ENCODE measurements at places on chromosomes 1 and 21. TPM values are rescaled to one million over a fixed set of nuclear protein-coding genes. Genes with fewer than 3 reads are reported as not detected.

Gene HSPB7
- not detected for total RNA-seq

Gene IVL
- not detected for total RNA-seq

DNA sequence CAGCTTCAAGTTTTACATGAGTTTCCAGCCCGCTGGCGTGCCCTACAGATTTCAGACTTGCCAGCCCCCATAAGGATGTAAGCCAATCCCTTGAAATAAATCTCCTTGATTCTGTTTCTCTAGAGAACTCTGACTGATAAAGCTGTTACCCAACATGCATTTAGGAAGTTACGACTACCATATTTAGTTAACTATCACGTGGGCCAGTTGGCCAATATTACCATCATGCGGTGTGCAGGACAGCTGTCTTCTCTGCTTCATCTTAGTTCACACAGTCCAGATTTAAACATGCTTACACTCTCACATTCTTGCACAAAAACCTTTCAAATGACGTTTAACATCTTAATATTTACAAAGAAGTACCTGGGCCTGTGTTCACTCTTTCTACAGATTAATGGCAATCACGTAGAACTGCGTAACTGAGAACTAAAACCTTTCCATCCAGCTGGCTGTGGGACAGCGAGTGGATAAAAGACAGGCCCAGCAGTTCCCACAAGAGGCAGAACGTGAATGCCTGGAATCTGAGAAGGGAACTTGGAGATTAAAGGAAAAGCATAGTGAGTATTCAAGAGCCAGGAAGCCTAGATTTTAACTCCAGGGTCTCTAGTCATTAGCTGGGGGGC is 20.8 kb downstream of the FAM177B start:
- DNase-seq: no peak

DNA sequence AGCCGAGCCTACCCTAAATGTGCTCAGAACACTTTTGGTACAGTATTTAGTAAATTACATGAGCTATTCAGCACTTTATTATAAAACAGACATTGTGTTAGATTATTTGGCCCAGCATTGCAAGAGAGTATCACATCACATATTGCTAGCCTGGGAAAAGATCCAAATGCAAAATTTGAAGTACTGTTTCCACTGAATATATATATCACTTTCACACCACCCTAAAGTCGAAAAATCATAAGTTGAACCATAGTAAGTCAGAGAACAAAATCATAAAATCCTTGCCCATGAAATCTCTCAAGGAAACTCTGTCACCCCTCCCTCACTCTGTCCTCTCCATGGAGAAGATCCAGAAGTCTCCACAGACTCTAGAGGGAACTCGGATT is 33.1 kb downstream of the RGS8 start:
- DNase-seq: no peak

DNA sequence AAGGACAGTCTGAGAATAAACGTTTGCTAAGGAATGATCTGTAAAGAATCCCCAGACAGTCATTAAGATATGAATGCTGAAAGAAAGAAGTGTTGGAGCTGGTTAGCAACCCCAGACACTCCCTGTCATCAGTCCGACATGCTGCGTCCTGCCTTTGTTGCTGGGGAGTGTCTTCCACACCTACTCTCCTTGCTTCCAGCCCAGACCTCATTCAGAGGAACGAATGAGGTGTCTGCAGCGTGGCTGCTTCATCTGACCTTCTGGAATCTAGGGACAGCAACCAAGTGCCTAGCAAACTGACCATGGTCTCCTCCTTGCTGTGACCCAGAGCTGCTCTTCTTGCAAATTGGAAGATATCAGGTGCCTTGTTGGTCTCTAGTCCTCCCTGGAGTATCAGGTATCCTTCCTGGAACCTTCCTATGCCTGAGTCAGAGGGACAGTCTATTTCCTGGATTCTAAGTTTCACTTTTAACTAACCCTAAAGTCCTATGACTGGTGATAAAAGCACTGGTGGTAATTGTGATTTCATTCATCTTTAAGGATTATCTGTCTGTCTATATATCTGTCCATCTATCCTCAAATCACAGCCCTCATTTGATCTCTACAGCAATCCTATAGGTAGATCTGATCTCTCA is 45.3 kb downstream of the NFASC start:
- no peak for DNase-seq

DNA sequence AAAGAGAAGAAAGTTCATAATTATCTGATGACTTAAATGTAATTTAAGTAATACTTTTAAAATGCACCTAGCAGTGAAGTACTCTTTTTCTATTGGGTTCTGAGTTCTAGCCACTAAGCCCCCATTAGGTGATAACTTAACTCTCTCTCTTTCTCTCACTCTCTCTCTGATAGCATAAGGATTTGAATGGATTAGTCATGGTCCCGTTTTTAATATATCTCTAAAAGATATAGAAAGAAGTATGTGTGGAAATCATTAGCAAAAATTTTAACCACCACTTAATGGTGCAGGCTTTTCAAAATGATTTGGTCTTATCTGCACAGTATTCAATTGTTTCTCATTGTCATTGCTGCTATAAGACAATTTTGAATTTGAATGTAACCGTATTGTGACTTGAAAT is 78.2 kb downstream of the RWDD3 start:
- DNase-seq: no peak
